ENCODE measurements at places on chromosomes 12 and 14. TPM values are rescaled to one million over a fixed set of nuclear protein-coding genes. Genes with fewer than 3 reads are reported as not detected.

Gene BIN2
- 3.0 TPM for polyA plus RNA-seq

Gene GRIP1
- 0.89 TPM for polyA plus RNA-seq

Gene ETNK1
- 21.5 TPM for polyA plus RNA-seq

Gene BLTP3B
- polyA plus RNA-seq = 16.9 TPM

Gene CDKN3
- 20.2 TPM for polyA plus RNA-seq

Gene TTC6
- 0.36 TPM for polyA plus RNA-seq

Gene SUPT16H
- polyA plus RNA-seq = 68.4 TPM

Gene LGR5
- polyA plus RNA-seq = 2.4 TPM

Gene DIO2
- 1.9 TPM for polyA plus RNA-seq

Gene COX8C
- polyA plus RNA-seq = 0.89 TPM

Gene CD69
- polyA plus RNA-seq = 0.74 TPM

Gene GTF2A1
- polyA plus RNA-seq = 19.8 TPM

Gene SLCO1B1
- not detected for polyA plus RNA-seq

Gene WBP11
- 57.4 TPM for polyA plus RNA-seq

Gene RIMBP2
- 0.75 TPM for polyA plus RNA-seq

Gene PDE3A
- 10.4 TPM for polyA plus RNA-seq

Gene MED6
- 27.5 TPM for polyA plus RNA-seq

Gene HNRNPA1
- 1,619 TPM for polyA plus RNA-seq

Gene CLEC1A
- polyA plus RNA-seq = 2.3 TPM

Gene TMEM132C
- polyA plus RNA-seq = 2.1 TPM

Gene CPNE8
- polyA plus RNA-seq = 7.2 TPM

Gene KRT3
- polyA plus RNA-seq = not detected

Gene CISTR
- not detected for polyA plus RNA-seq

Gene SYNDIG1L
- polyA plus RNA-seq = not detected

Gene P2RX7
- 2.5 TPM for polyA plus RNA-seq

Gene HAL
- 0.81 TPM for polyA plus RNA-seq

Gene DHH
- polyA plus RNA-seq = 0.84 TPM

Gene PZP
- polyA plus RNA-seq = 0.52 TPM

Gene P3H3
- 29.7 TPM for polyA plus RNA-seq

Gene FGF6
- 28.9 TPM for polyA plus RNA-seq

Gene TMEM117
- polyA plus RNA-seq = 8.5 TPM

Gene UNC79
- 0.58 TPM for polyA plus RNA-seq

Gene GLI1
- polyA plus RNA-seq = 8.2 TPM

Gene TRPV4
- 0.99 TPM for polyA plus RNA-seq

Measured in hindlimb muscle (tissue), 1 donor.